Stimulated activated CD8-positive, alpha-beta memory T cell treated with anti-CD3 and anti-CD28 coated beads, Interleukin-7, amount 100 ng/mL, for 48 hours (primary cell): ENCODE measurements at places on chromosomes 4 and X.

GRCh38 chr4:153464068-153464467, 2.1 kb upstream of the TMEM131L start:
- DNase-seq, result no peak

DNA sequence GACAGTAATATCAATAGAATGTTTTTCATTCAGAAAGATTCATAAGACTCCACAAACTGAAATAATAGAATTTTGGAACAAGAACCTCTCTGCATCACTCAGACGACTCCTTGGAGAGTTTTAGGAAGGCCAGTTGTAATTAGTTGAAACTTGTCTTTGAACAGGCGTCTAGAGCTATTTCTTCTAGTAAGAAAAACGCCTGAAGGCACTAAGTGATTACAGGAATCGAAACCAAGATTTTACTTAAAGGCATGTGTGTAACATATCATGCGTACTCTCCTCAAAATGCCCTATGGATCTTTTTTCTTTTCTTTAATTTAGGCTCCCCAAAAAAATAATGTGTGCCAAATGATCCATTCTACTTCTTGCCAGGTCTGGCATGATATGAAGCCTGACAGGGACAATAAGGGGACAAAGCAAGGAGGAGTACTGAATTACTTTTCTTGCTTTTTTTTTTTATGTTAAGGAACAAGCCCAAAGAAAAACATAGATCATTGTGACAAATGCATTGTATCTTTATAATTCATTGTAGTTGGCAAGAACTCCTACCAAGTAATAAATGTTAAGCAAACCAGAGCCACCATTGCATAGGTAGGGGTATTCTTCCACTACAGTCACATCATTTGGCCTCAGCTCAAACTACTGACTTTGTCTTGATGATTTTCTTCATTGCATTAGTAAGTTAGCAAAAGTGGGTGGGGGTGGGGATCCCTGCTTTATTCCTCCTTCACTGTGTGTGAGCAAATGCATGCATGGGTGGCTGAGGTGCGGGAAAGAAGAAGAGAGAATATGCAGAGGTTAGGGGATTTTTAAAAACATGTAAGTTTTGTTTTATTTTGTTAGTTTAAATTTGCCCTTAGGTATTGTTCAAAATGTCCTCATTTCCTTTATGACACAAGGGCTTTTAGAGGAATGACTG, 79.9 kb upstream of the ATOH1 start:
- DNase-seq, result no peak

DNA sequence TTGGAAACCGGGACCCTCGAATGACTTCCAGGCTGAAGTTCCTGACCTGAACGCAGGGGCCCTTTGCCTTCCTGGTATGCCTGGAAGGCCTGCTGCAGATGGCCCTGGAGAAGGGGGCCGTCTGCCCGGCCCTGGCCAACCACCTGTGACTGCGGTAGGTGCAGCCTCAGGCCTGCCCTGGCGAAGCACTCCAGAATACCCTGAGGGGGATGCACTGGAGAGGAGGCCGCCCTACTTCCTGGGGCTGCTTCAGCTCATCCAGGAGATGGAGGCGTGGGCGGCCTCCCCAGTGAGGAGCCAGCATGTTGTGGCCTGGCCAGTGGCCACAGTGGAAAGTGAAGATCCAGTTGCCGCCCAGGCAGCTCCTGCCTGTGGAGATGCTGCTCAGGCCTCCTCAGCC, 26.4 kb upstream of the PNMA3 start:
- no peak for DNase-seq

GRCh38 chrX:97633798-97634197, 750.1 kb downstream of the RPA4 start:
- DNase-seq, result no peak

DNA sequence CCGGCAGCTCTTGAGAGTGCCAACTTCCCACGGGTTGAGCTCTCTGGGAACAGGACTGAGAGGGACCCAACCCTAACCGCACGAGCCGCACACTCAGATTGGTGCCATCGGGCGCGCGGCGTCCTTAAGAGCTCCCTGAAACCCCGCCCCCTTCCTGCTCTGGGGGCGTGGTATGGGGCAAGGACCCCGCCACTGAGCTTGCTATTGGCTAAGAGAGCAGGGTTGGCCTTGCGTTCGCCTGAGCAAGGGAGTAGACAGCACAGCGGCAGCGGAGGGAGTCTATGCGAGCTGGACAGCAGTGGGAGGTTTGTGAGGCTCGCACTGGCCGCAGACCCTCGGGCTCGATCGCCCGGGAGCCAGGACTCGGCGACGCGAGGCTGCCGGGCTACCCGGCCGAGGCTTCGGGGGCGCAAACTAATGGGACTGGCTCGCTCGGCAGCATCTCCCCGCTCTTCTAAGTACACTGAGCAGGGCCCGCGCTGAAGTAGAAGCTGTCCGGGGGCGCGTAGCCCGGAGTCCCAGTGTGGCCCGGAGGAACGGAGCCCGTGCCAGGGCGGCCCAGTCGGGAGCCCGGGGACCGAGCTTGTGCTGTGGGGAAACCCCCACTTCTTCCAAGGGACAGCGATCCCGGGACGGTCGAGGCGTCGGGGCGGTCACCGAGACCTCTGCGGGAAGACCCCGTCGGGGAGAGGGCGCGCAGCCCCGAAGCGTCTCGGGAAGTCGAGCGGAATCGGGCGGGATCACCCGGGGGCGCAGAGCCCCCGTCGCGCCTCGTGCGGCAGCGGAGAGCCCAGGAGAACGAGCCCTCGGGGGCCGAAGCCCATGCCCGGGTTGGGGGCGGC, at the start of gene EFNB1:
TSS of gene EFNB1 (plus strand) at position 282 of the 842 bp plus-strand sequence. CDS start 756 bp downstream, outside the sequence.
- DNase-seq, result peak; percentile 67

DNA sequence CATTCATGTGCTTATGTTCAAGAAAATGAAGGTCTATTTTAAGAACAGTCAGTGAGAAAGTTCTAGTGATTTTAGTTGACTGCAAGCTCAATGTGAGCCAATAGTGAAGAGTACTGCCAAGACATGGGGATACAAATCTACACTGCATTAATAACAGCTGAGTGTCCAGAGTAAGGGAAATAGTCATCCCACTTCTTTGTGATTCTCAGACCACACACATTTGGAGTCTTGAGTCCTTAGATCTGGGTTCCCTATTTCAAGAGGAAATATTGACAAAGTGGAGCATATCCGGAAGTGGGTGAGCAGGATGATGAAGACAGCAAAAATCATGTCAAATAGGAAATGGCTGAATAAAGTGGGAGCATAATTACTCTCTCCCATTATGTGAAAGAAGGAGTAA, 171.1 kb downstream of the LARP7 start:
- no peak for DNase-seq

GRCh38 chr4:104492183-104492771, 2.4 kb downstream of the CXXC4 start:
- no peak for DNase-seq

GRCh38 chr4:137000432-137000831, 531.9 kb downstream of the PCDH18 start:
- no peak for DNase-seq

GRCh38 chrX:24767557-24767956, 73.8 kb downstream of the POLA1 start:
- DNase-seq, result no peak

- no peak for DNase-seq
Observed at GRCh38 chr4:85498068-85498733, 23.3 kb downstream of the ARHGAP24 start.

GRCh38 chrX:24014388-24015018, 12.5 kb downstream of the KLHL15 start:
- DNase-seq, result peak; percentile 7

GRCh38 chr4:48252313-48252712, 17.3 kb downstream of the TEC start:
- DNase-seq, result no peak
